GM18507 (cell line): ENCODE measurements at places on chromosomes 4 and X.

- DNase-seq, result no peak
Observed at GRCh38 chr4:114187592-114187991, 208.1 kb upstream of the ARSJ start.

- no peak for DNase-seq
Observed at GRCh38 chr4:8745826-8746225, 125.8 kb downstream of the HMX1 start.

GRCh38 chrX:54794028-54794427 lies 4.0 kb downstream of the ITIH6 start:
- DNase-seq, result no peak

DNA sequence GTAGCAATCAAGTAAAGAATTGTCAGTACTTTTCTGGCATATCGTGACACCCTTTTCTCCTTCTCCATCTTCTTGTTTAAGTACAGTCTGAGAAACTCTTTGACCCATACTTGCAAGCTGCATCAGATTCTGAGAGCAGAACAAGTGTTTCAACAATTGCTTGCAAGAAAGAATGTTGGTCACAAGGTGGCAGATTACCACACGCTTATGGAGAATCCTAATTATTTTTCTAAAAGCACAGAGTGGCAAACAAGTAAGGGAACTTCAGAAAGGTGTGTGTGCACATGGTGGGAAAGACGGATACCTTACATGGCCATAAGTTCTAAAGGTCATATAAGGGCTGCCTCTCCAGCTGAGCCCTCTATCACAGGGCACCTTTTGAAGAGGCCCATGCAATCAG lies 136.4 kb upstream of the FGF13 start:
- DNase-seq, result no peak

GRCh38 chr4:48693856-48694574 lies 86.1 kb downstream of the FRYL start:
- DNase-seq, result no peak

DNA sequence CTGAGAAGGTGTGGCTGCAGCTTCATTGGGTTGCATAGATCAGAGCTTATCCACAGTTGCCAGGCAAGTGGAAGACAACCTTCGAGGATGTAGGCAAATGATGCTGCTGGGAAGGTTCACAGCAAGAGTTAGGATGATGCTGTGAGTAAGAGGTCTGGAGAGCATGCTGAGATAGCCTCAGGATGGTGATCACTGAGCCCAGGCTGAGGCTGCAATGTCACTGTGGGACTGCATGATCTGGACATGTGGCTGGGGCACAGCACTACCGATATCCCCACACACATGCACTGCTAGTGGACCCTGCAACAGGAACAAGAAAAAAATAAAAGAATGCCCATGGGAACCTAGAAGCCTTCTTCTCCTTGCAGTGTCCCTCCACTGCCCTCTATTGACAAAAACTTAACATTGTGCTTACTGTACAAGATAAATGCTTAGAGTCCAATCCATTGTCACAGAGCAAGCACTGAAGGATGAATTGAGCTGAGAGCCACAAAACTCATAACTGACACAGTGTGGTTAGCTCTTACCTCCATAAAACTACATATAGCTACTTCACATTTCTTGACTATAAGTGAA lies 105.6 kb downstream of the CNKSR2 start:
- DNase-seq, result no peak
